ENCODE measurements at places on chromosomes 2 and 18. TPM values are rescaled to one million over a fixed set of nuclear protein-coding genes. Genes with fewer than 3 reads are reported as not detected.

Gene SERPINB7
- total RNA-seq, result 0.79 TPM

Gene ITGB6
- 1,146 TPM for total RNA-seq

Gene ADGRF3
- 0.54 TPM for total RNA-seq

Gene TUBB8B
- total RNA-seq, result not detected

Gene GYPC
- 207 TPM for total RNA-seq

Gene UGT1A3
- total RNA-seq, result 0.43 TPM

Gene LRATD1
- total RNA-seq, result 6.5 TPM

Gene C2orf72
- under 0.01 TPM for total RNA-seq

Gene SLC5A7
- total RNA-seq, result not detected

Gene IL37
- total RNA-seq, result not detected

Gene CTAGE1
- 0.22 TPM for total RNA-seq

Gene HTR2B
- under 0.01 TPM for total RNA-seq

Gene REEP1
- under 0.01 TPM for total RNA-seq

Gene SAG
- under 0.01 TPM for total RNA-seq

Gene DES
- under 0.01 TPM for total RNA-seq

Gene CREG2
- not detected for total RNA-seq

Gene DPP10
- not detected for total RNA-seq

Gene MTA3
- total RNA-seq, result 29.0 TPM

Gene RTP5
- total RNA-seq, result not detected

Gene CHRNG
- total RNA-seq, result not detected

Gene MATN3
- total RNA-seq, result 6.3 TPM

Gene PROKR1
- not detected for total RNA-seq

Gene HOXD12
- not detected for total RNA-seq

Gene CACNB4
- 2.7 TPM for total RNA-seq

Gene IL1RL2
- total RNA-seq, result 10.6 TPM

Gene GAD1
- 4.3 TPM for total RNA-seq

Gene LPIN1
- 24.7 TPM for total RNA-seq

Gene G6PC2
- total RNA-seq, result not detected

Gene DPYSL5
- total RNA-seq, result not detected

Gene PAX8
- 1.6 TPM for total RNA-seq

Gene SH3BP4
- 34.9 TPM for total RNA-seq

Gene ECEL1
- total RNA-seq, result not detected

Gene ALPI
- not detected for total RNA-seq

Gene WBP1
- 130 TPM for total RNA-seq

Gene IL36B
- not detected for total RNA-seq

Gene CDCA7
- 3.1 TPM for total RNA-seq

Gene FSIP2
- total RNA-seq, result 2.6 TPM

Gene RNMT
- 29.7 TPM for total RNA-seq

Gene DUSP19
- total RNA-seq, result 0.79 TPM

Gene APOB
- total RNA-seq, result 0.22 TPM

Gene ATP5F1A
- total RNA-seq, result 912 TPM

Gene FBXO41
- total RNA-seq, result 7.5 TPM

Gene SERPINB13
- total RNA-seq, result not detected

Gene TDRD15
- total RNA-seq, result not detected

Gene AQP12A
- total RNA-seq, result not detected

Gene CPO
- total RNA-seq, result not detected

Gene SCLY
- total RNA-seq, result 8.2 TPM

Gene VPS4B
- 53.8 TPM for total RNA-seq

Gene RIT2
- total RNA-seq, result not detected

Gene UGT1A5
- total RNA-seq, result 0.22 TPM

Gene SKA1
- total RNA-seq, result 4.8 TPM

Gene PLEKHH2
- 1.8 TPM for total RNA-seq

Gene MEIS1
- 22.9 TPM for total RNA-seq

Gene AFG3L2
- 44.7 TPM for total RNA-seq

Gene SPATA3
- not detected for total RNA-seq

Gene DNAH7
- total RNA-seq, result 0.11 TPM

Gene MAL
- 0.76 TPM for total RNA-seq

Data from placental epithelial cell (primary cell).